ENCODE measurements at places on chromosomes 5 and 9.

- DNase-seq, result peak; percentile 51
Observed at GRCh38 chr9:7315746-7316145, 483.8 kb downstream of the DMAC1 start.

DNA sequence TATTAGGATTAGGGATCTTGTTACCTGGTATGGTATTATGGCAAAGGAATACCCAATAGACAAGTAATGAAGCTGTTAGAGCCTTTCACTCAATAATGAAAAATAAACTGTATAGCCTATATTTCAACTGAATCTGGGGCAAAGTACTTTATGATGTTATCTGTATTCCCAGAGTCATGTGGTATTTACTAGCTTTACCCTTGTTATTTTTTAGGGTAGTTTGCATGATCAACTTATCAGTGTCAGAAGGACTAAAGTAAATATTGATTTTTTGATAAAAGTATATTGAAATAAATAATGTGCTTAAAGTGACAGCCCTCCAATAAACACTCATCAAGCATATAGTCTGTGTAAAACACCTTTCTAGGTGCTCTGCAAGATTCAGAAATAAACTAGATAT, 64.6 kb downstream of the MAN2A1 start:
- DNase-seq, result no peak

DNA sequence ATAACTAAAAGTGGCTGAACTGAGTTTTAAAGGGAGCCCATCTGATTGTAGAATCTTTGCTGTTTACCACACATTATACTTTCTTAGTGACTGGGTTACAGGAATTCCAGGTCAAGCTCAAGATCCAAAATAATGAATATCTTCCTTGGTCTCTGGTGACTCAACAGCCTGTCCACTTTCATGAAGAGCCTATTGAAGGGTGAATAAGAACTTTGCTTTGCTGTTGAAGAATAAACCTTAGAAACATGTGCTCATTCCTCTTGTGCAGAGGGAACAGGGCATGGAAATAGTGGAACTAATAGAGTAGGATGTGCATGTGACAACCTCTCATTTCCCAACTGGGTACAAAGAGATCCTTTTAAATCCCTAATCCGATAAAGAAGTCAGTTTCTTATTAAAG, 21.4 kb downstream of the ALDH1A1 start:
- DNase-seq, result no peak

DNA sequence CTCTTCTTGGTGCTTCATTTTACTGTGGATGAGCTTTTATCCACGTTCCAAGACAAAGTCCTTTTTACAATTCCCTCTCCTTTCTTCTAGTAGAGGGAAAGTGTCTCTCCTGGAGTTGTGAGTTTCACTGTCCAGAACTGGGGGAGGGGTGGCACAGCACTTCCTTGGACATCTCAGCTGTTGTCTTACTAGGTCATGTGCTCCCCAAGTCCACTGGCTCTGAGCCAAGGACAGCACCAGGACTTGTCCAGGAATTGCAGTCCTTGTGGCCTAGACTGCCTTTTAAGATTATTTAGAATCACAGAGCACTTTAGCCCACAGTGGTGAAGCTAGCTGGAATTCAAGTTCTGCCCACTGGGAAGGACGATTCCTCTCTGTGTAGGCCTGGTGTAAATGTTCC, 700.2 kb upstream of the PTPRD start:
- no peak for DNase-seq

GRCh38 chr9:114638404-114638803, 19.2 kb downstream of the TEX53 start:
- DNase-seq, result no peak

- DNase-seq, result peak; percentile 64
Observed at GRCh38 chr5:145752947-145753346, 82.2 kb downstream of the PRELID2 start.

DNA sequence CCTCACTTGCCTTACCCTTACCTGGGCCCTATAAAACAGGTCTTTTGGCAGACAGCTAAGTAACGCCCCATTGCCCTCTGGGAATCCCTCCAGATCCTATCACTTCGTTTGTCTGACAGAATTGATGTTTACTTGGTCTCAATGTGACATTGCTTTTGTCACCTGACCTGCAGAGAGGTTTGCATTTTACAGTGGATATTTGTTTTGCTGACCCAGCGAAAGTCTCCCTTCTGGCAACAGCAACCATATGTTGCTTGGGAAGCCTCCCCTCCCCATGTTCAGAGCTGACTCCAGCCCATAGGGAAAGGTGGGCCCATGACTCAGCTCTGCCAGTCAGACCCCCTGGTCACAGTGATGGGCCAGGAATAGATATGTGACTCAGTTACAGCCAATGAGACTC, 54.0 kb upstream of the LARP1 start:
- DNase-seq, result no peak

- no peak for DNase-seq
Observed at GRCh38 chr5:148897842-148898241, 71.4 kb downstream of the ADRB2 start.

DNA sequence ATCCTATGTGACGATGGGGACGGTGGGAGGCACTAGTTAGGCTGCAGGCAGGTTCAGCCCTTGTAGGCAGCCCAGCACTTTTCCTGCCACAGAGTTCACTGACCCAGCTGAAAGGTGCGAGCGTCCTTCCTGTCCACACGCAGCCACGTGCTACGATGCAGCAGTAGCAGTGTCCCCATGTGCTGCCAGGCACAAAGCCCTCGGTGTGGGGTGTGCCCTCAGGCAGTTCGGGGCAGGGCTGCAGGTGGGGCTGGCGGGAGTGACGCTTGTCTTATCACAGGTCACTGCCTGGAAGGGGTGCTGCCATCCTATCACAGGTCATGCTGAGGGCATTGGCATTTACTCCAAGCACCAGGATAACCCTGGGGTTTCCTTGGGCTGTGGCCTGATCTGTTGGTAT, 46.8 kb upstream of the CLPTM1L start:
- no peak for DNase-seq

GRCh38 chr5:133460172-133460758, 152.1 kb downstream of the FSTL4 start:
- no peak for DNase-seq

- DNase-seq, result no peak
Observed at GRCh38 chr5:88555674-88556073, 287.0 kb upstream of the TMEM161B start.

- DNase-seq, result no peak
Observed at GRCh38 chr5:172010278-172010677, 3.8 kb upstream of the FBXW11 start.

DNA sequence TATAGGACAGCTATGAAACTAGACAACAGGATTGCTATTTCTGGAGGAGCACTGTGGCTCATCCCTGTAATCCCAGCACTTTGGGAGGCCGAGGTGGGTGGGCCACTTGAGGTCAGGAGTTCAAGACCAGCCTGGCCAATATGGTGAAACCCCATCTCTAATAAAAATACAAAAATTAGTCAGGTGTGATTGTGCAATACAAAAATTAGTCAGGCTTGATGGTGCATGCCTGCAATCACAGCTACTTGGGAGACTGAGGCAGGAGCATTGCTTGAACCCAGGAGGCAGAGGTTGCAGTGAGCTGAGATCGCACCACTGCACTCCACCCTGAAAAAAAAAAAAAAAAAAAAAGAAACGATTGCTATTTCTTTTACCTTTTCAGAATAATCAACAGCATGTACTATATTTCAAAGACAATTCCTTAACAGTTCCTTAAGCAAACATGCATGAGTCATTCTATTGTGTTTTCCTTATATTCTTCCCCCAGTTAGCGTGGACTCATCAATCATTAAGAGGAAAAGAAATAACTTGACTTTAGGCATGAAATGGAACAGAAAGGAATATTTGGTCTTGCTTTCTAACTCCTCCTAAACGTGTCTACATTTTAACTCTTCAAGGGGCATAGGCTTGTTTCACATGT, 162.6 kb downstream of the TAF11L14 start:
- DNase-seq, result no peak

DNA sequence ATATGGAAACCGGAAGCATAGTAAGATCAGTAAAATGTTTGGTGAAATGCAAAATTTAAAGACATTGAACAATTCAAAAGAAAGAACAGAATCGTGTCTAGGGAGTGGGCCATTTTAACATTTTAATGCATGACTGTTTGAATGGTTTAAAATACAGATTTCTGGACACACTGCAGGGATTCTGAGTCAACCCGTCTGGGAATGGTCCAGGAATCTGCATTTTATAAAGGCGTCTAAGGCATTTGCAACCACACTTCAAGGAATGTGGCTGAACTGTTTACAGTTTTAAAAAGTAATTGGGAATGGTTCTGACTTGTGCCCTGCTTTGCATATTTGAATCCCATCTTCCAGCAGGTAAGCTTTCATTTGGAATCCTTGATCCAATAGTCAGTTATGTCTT, 811.7 kb upstream of the WWC1 start:
- no peak for DNase-seq

GRCh38 chr5:17317473-17317872, 100.0 kb downstream of the BASP1 start:
- DNase-seq, result no peak

GRCh38 chr9:22112870-22113821, 104.0 kb upstream of the CDKN2B start:
- no peak for DNase-seq
